Cerebellar nuclear complex (tissue), 1 donor: ENCODE measurements at places on chromosomes 16 and 17.

DNA sequence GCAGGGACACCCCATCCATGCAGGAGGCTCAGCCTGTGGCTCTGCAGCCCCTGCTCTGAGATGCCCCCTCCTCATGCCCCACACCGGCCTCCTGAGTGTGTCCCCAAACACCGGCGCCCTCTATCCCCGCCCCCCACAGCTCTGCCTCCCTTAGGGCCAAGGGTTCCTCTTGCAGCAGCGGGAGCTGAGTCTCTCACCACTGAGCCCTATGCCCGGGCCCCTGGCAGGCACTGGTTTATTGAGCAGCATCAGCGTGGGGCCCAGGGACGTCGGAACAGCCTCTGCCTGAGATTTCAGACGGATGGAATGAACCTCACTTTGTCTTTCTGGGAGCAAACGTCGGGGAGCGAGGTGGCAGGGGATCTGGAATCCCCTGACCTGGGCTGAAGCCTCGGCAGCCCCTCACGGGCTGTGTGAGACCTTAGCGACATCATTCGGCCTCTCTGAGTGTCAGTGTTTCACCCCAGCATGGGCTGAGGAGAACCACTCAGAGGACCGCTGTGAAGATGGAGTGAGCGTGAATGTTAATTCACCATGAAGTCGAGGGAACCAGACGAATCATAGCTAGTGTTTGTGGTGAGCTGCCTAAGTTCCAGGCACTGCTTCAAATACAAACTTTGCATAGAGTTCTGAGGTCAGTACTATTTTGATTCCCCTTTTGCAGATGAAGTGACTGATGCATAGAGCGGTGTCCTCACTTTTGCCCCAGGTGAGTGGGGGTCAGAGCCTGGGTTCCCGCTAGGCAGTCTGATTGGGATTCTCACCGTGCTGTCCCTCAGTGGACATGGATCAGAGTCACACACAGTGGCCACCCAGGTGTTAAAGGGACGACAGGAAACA lies 5.3 kb upstream of the C16orf74 start:
- no peak for DNase-seq

DNA sequence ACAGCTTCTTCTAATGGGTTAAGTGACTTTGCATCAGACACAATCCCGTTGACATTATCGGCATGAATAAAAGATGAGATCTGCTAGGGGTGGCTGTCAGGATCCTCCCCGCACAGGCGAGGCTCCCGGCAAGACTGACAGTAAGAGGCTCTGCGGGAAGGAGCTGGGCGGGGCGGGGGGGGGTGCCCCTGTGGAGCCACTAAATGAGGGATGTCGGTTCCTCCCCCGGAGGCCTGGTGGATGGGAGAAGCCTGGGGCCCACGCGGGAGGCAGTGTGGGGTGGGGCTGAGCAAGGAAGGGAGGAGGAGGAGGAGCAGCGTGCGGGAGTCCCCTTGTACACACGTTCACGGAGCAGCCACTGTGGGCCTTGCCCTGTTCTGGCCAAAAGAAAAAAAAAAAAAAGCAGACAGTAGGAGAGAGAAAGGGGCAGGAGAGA lies 190.9 kb upstream of the GSE1 start:
- DNase-seq: no peak

- no peak for DNase-seq
These were observed 102.0 kb downstream of the ITFG1 start for GRCh38 chr16:47358816-47359215.

GRCh38 chr17:40317345-40317873 lies 8.4 kb downstream of the RARA start:
- DNase-seq: no peak

- no peak for DNase-seq
These were observed 206.5 kb upstream of the GOT2 start for GRCh38 chr16:58940609-58941008.

GRCh38 chr17:50728881-50729765 lies 9.7 kb downstream of the LUC7L3 start:
- no peak for DNase-seq

GRCh38 chr17:633133-633532 lies 81.5 kb downstream of the VPS53 start:
- no peak for DNase-seq

- DNase-seq: no peak
These were observed 26.0 kb upstream of the NUDT16L1 start for GRCh38 chr16:4667203-4667963.

DNA sequence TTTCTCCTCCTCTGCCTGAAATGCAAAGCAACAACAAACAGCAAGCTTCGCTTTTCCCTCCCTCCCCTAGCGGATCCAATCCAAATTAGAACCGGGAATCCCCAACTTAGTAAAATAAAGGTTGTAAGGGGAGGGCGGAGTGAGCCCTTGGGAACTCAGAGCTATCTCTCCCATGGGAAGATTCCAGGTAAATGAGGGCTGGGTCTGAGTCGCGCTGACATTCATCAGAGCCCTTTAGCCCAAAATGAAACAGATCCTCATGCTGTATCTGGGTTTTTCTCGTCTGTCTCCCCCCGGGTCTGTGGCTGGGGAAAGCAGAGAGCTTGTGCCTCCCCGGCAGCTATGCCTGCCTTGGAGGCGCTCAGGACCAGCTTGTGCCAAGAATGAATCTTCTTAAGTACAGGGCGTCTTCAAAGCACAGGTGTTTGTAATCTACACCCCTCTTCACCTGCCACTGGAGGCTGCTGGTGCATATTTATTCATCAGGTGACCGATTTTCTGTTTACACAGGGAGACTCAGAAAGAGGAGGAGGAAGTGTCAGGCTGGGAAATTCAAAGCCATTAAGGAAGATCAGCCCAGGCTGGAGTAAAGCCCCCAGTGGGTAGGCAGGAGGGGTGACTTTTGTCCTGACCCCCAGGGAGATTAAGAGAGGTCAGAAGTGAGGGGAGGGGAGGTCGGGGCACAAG lies 55.0 kb upstream of the GSE1 start:
- no peak for DNase-seq

DNA sequence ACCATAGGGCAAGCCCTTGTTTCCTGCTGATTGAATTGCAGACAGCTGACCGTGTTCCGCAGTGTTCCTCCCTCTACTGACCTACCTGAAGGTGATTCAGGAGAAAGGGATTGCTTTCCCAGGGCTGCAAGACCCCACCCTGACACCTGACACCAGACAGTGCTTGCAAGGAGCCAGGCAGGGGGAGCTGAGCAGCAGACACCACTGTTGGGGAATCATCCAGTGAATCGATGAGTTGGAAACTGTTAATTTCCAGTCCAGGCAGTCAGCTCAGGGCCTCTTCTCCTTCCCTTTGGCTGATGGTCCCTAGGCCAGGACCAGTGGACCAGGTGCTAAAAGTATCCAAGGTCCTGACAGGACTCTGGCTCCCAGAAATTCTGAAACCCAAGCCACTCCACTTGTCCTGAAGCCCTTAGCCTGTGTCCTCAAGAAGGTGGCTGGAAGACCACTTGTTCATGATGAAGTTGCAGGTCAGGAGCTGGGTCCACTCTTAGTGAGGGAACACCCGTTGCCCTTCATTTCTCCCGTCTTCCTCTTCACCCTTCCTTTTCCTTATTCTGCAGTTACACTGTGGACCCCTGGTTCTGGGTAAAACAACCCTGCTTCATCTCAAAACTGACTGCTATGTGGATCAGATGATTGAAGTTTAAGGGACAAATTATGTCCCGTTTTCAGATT lies 9.5 kb upstream of the UNK start:
- DNase-seq: no peak
